Non-pigmented ciliary epithelial cell (primary cell): ENCODE measurements at places on chromosomes 1 and 21.

DNA sequence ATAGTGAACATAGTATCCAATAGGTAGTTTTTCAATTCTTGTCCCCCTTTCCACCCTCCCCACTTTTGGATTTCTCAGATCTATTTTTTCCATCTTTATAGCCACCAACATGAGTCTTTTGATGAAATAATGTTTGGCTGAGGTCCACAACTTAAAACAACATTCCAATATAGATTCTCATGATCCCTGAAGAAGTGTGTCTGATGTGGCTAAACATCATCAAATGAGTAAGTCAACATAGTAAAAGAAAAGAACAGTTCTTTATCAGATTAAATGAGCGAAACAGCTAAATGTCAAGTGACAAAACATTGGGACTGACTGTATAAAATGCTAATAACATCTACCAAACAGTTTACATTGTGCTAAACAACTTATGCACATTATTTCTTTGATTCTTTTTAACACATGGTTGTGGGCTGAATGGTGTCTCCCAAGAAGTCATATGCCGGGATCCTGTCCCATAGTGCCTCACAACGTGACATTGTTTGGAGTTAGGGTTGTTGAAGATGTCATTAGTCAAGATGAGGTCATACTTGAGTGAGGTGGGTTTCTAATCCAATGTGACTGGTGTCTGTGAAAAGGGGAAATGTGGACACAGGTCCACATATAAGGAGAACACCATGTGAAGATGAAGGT lies 453.6 kb downstream of the LTN1 start:
- peak; percentile 74 for DNase-seq

- DNase-seq = no peak
Observed at GRCh38 chr1:40980453-40981121, 1.1 kb downstream of the CTPS1 start.

GRCh38 chr1:15261155-15262002 lies 14.4 kb downstream of the FHAD1 start:
- DNase-seq = no peak

DNA sequence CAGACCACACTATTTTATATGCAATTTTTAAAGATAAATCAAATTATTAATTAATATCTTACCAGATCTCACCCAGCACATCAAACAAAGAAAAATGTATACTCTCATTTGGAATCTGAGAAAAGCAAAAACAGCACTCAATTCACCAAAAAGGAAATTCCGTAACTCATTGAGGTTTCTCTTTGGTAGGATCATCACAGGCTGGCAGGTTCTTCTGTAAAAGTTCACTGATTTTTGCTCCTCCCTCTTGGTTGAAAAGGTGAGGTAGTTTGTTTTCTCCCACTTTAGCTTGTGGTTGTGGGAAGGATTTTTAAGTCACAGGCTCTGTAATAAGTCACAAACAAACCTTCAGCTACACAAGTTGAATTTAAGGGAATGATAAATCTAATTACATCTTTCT lies at the start of gene LIPI:
LIPI (minus strand) TSS at position 218 of the 400 bp plus-strand sequence; CDS start at position 108, 110 bp downstream.
- DNase-seq = no peak

DNA sequence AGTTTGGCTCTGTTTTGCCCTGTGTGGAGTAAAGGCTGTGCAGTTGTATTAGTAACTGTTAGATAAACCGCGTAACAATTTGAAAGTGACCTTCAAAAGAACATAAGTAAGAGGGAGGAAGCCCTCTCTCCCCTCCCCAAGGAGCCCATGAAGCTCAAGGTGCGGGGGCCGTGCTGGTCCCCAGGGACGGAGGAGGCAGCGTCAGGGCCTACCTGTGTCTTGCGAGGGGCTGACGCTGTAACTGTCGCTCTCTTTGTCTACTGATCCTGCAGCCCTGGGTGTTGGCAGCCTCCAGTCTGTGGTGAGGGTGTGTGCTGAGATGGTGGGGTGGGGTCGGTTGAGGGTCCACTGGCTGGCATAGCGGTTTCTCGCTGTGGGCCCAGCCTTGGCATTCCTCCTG lies 176.6 kb downstream of the PCP4 start:
- DNase-seq = no peak

DNA sequence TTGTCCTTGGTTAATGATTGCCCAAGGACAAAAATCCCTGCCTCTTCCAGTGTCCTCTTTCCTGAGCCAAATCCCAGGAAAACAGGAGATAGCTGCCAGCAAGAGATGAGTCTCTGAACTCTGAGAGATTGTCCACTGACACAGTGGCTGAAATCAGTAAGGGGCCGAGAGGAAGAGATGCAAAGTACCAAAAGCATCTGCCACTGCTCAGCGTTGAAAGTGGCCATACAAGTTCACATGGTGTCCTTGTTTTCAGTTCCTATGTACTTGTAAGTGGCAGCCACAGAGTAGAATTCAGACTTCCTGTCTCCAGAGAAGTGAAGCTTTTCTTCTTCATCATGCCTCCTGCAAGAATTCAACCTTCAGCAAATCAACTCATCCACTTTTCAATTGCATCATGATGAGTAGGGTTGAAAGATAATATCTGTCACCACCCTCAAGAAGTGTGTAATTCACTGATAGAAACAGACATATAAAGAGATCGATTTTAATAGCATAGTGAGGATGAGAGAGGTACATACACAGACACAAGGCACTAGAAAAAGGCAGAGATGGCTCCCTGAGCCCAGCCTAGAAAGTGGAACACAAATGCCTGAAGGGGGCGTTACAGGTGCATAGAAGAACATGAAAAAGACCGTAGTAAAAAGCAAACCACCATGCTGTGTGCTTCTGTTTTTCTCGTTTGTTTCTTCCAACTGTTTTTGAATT lies 185.8 kb downstream of the MRPL39 start:
- peak; percentile 28 for DNase-seq

- peak; percentile 23 for DNase-seq
Observed at GRCh38 chr1:224116131-224116530, 2.2 kb downstream of the FBXO28 start.

GRCh38 chr1:153430166-153430553 lies 13.8 kb downstream of the S100A7A start:
- DNase-seq = no peak

- DNase-seq = no peak
Observed at GRCh38 chr1:213251972-213252371, 200.9 kb downstream of the RPS6KC1 start.

DNA sequence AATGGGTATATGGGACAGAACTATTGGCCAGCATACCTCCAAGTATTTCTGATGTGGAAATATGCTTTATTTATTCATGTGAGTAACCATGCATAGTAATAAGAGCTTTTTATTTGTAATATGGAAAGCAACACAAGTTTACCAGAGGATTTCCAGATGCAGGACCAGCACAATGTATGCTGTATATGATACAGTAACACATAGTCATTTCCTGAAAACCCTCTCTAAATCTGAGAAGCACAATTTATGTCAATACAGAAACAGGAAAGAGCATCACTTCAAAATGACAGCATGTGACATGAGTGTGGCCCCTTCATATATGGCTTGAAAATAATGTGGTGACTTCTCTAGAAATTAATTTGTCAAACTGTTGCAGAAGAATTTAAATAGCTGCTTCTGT lies 1134.7 kb upstream of the ADGRL2 start:
- no peak for DNase-seq

GRCh38 chr1:214664651-214665433 lies 61.8 kb downstream of the CENPF start:
- DNase-seq = no peak

DNA sequence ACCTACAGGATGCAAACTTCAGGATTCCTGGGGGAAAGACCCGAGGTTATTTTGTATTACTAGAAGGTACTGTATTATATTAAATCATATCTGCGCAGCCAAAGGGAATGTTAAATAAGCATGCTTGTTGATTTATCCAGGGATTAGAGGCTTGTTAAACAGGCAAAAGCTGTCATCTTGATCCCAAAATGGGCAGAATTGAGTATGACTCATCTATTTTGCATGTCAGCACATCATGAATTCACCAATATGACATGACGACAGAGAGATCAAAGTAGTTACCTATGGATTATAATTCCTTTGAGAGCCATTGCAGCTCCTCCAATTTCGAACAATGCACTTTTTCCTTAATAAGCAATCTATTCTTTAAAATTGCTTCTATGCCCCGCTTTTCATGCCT lies 66.1 kb downstream of the TBX15 start:
- no peak for DNase-seq

DNA sequence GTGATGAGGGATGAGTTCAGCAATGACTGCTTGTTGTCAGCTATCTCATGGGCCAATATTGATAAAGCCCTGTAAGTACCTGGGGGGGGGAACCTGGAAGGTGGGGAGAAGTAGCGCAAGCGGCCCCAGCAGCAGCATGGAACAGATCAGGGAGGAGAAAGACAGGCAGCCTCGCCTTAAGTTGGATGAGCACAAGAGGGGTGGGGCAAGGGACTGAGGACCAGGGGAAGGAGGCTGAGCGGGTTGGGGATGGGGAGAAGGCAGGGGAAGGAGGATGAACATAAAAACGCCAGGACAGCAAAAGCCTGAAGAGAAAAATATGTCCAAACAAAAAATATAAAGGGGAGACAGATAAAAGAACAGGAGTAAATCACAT lies 70.6 kb downstream of the ALG14 start:
- no peak for DNase-seq

DNA sequence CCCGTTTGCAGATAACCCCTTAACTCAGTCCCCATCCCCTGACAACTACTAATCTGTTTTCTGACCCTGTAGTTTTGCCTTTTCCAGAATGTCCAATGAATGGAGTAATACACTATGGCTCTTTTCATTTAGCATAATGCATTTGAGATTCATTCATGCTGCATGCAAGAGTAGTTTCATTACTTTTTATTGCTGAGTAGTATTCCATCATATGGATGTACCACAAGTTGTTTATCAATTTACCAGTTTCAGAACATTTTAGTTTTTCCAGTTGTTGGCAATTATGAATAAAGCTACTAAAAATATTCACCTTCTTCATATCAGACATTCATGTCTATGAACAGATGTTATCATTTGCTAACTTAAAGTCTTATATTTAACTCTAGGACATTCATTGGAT lies 45.3 kb downstream of the STXBP3 start:
- no peak for DNase-seq

DNA sequence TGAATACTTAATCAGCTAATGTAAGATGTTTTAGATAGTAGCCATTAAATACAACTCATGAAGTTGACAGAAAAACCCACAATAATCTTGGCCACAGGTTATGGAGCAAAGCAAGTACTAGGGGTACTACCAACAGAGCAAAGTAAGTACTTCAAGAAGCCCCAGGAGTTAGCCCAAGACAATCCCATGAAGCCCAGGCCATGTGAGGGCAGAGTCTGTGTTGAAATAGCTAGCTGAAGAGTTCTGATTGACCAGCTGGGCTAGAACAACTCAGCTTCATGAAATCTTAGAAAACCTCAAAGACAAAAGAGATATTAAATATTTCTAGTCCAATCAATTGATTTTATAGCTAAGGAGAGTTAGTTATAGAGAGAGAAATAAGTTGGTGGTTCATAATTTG lies 212.9 kb upstream of the HOOK1 start:
- DNase-seq = no peak

GRCh38 chr1:57831624-57832023 lies 407.8 kb upstream of the DAB1 start:
- DNase-seq = no peak

- no peak for DNase-seq
Observed at GRCh38 chr1:156065871-156066270, 4.9 kb downstream of the RAB25 start.
